GM03348 (cell line): ENCODE measurements at places on chromosomes 16 and 17.
A peak's percentile ranks its signal among the peaks of the same experiment; 100 is the strongest.

DNA sequence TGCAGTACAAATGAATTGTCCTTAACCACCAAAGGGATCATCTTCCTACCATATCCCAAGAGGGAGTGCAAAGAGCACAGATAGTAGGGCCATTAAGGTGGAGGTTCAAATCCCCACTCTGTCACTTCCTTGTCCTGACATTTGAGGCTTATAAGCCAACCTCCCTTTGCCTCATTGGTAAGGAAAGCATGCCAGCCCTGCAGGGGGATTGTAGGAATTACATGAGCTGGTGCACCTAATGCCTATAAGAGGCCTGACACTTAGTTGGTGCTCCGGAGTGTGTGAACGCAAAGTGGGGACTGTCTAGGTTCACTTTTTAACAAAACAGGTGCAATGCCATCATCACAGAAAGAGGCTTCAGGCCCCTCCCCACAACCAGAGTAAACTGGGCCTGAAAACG is 374.4 kb downstream of the SNX29 start:
- DNase-seq = no peak

- DNase-seq = no peak
These were observed 221.4 kb downstream of the CDH8 start for GRCh38 chr16:61814726-61815347.

- DNase-seq = no peak
These were observed 344.8 kb downstream of the SNX29 start for GRCh38 chr16:12321311-12321842.

DNA sequence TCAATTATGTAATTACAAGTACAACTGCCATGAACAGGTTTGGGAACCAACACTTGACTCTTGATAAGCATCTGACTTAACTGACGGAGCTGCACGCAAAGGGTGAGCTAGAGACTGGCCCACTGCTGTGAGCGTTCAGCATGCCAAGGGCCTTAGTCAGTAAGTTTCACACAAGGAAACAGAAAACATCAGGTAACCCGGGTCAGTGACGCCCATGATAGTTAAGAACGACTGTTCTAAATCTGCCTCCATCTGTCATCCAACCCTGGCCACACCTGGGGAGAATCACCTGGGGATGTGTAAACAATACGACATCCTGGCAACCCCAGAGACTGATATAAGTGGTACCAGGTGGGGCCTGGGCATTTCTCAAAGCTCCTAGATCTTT is 12.3 kb downstream of the SMIM5 start:
- no peak for DNase-seq

- no peak for DNase-seq
These were observed 10.3 kb upstream of the SLC52A1 start for GRCh38 chr17:5045496-5045895.

DNA sequence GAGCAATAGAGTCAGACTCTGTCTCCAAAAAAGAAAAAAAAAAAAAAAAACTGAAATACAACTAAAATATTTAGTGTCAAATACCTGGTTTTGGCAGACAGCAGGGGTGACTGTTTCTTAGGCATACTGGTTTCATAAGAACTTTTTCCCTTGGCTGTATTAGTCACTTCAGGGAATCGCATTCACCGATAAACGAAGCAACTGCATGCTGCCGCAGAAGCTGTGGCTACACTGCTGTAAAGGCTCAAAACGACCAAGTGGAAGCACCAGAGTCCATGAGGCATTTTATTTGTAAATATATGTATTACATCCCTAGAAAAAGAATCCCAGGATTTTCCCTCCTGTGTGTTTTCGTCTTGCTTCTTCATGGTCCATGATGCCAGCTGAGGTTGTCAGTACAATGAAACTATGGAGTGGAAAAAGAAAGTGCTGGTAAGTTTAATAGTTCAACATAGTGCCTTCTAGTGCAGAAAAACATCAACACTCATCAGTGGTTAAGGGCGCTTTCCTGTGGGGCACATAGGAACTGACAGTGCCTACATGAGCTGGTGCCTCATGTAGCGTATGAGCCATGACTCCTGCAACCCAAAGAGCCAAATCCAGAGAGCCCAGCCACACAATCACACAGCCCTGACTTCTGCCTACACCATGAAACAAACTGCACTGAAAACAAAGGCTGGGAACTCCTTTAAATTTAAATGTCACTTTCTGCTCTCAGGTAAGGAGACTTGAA is 7.3 kb downstream of the RPS15A start:
- no peak for DNase-seq

DNA sequence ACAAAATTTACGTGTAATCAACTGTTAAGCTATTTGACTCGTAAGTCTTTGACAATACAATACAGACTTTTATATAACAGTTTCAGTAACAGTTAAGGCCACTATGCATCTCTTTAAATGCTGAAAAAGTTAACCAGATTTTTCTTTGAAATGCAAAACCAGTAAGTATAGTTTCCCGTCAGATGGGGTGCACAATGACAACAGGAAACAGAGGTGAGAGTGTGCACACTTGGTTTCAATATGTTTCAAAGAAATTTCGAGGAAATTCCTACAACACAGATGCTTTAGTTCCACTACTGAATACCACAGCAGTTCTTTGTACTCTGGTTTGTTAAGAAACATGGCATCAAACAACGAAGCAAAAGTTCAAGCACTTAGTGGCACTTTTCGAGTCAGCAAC is 48.4 kb downstream of the RNF157 start:
- DNase-seq = no peak

DNA sequence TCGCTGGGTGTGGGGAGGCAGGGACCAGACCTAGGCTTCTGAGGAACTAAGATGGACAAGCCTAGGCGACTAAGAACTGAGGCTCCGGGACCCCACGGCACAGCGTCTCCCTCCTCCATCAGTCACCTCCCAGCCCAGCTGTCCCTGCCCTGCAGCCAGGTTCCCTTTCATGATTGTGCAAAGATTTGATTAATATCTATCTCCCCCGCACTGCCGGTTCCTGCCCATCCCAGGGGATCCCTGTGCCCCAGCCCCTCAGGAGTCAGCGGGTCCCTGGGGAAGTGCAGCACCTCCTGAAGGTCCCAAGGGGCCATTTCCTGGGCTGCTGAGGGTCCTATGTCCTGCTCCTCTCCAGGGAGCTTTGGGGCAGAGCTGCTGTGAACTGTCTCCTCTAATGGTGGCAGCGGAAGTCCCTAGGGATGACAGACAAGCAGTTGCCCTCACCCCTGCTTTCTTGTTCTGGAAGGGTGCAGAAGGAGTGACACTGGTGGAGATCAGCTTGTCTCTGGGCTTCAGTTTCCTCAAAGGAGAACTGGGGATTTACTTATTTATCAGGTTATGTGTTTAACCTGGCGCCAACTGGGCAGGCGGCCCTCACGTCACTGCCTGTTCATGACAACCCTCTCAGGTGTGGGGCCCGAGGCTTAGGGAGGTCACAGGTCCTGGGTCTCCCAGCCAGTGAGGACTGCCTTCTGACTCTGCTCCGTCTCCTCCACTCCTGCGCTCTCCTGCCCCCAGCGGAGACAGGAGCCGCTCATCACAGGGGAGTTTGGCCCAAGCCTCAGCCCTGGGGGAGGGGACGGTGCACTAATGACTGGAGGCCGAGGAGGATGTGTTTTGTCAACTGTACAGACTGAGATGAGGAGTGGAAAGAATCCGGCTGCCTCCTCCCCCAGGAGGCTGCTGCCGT is 1.9 kb upstream of the C16orf74 start:
- DNase-seq = no peak

DNA sequence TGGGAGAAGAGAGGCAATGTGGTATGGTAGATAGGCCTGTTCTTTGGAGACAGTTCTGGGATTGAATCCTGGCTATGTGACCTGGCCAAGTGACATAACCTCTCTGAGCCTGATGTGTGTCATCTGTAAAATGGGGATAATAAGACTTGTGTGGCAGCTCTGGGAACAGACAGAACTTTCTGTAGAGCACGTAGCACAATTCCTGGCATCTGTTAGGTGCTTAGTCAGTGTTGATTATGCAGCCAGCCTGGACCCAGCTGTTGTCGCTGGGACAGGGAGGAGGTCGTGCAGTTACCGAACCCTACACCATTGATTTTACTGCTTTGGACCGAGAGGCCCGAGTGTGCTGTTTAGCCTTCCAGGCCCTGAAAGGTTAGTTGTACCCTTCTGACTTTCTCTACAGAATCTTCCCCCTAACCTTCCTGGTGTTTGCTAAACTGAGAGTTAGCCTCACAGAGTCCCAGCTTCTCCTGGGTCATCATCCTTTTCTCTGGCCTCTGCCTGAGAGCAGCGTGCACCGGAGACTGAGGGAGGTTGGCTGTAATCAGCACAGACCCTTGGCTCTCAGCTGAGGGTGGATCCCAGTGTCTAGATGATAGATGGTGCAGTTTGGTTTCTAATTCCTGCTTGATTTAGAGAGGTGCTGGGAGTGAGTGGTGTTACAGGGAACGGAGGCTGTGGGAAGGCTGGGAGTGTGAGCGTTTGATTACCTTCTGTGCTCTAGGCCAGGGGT is 31.9 kb downstream of the MSI2 start:
- DNase-seq = peak; percentile 36

GRCh38 chr16:29989111-29989858 is 6.1 kb downstream of the HIRIP3 start:
- no peak for DNase-seq
